Stimulated activated CD8-positive, alpha-beta memory T cell treated with anti-CD3 and anti-CD28 coated beads, Interleukin-4, amount 100 ng/mL, for 24 hours (primary cell): ENCODE measurements at places on chromosomes 1 and 21.

DNA sequence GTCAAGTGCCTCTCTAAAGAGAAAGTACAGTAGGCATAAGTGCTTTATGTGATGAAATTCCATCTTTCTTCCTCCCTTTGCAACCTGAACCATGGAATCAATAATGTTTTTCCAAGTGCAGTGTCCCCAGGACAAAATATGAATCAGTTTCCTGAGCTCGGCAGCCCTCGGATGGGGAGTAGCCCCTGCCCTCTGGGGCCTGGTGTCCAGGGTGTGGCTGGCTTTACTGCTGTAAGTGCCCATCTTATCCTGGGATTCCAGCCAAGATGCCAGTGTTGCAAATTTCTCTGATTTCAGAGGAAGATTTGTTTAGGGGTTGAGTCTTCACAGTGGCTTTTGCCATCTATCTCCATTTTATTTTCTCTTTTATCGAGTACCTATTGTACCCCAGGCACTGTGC, 40.5 kb upstream of the SRP9 start:
- DNase-seq, result no peak

DNA sequence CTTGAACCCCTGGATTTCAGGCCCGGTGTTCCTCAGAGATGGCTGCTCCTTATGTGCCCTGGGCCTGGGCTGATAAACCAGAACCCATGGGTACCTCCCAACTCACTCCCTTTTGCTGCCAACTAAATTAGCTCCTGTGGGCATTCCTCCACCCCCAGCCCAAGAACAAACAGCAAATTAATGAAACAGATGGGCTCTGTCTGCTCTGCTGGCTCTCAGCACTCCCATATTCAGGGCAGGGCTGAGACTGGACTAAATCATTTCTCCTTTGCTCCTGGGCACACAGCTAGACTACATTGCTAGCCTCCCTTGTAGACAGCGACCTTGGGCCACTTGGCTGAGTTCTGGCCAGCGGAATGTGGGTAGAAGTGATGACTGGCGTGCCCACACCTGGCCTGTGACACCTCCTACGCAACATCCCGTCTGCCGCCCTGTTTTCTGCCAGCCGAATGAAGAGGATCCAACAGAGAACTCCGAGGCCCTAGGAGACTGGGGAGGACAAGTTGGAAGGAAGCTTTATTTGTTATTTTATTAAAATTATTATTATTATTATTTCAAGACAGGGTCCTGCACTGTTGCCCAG, 101.9 kb upstream of the DISP3 start:
- DNase-seq, result no peak

GRCh38 chr1:99580451-99580850, 65.5 kb upstream of the PALMD start:
- no peak for DNase-seq

GRCh38 chr1:221801773-221802516, 60.1 kb upstream of the DUSP10 start:
- DNase-seq, result no peak

DNA sequence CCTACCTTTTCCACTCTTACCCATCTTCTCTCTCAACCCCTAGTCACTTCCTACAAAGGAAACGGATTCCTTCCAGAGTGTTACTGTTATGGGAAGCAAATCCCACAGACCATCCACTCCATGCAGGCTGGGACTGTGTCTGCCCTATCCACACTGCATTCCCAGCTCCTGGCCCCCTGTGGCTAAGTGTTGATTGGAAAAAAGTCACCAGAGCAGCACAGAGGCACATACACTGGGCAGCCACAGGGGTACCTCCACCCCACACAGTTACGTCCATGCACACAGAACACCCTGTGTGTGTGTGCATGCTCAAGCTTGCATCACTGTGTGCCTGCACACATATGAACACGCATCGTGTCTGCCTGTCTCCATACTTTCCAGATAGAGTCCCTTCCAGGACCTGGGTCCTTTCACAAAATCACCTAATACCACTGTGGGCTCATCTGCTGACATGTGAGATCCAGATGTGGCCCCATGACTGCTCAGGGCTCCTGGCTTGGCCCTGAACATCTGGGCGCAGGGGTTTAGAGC, 4.2 kb upstream of the SERINC2 start:
- no peak for DNase-seq

GRCh38 chr1:225961659-225962439, 20.8 kb upstream of the LEFTY2 start:
- DNase-seq, result no peak

GRCh38 chr1:198935306-198935921, 296.6 kb downstream of the PTPRC start:
- DNase-seq, result peak; percentile 50

DNA sequence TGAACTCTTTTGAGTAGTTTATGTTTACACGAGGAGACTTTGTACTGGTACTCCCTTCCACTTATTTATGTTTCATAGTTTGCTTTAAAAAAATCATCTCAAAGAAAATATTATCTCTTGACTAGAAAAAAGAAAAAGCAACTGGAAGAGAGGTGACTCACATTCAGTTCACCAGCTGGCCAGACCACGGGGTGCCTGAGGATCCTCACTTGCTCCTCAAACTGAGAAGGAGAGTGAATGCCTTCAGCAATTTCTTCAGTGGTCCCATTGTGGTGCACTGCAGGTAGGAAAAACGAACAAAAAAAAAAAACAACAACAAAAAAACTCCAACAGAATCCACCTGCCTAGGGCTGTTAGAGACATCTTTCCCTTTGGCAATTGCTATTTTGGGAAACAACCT, 102.9 kb downstream of the PTPRC start:
- DNase-seq, result no peak

DNA sequence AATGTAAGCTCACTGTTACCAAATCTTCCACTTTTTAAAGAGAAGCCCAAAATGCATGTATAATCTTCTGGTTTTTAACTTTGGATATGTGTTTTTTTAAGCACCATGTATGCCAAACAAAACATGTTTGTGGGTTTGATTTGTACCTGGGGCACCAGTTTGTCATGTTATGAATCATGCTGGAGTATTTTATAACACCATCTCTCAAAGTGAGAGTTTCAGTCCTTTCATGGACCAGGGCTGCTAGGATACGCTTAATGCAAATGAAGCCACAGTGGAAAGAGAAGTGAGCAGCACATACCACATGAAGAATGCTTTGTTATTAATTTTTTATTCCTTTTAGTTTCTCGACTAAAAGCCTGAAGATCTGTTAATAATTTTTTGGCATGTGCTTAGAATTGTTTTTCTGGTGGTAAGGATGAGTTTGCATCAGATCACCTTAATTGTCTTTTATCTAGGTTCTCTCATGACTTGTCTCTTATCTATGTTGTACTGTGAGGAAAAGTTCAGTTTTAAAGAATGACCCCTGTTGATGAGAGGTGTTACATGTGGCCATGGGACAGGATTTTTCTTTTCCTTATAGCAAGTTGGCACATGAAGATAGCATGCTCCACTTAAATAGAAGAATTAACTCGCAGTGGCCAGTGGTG, 2.0 kb upstream of the RABGAP1L start:
- DNase-seq, result no peak

GRCh38 chr1:88877382-88877825, 14.0 kb downstream of the GTF2B start:
- DNase-seq, result no peak

DNA sequence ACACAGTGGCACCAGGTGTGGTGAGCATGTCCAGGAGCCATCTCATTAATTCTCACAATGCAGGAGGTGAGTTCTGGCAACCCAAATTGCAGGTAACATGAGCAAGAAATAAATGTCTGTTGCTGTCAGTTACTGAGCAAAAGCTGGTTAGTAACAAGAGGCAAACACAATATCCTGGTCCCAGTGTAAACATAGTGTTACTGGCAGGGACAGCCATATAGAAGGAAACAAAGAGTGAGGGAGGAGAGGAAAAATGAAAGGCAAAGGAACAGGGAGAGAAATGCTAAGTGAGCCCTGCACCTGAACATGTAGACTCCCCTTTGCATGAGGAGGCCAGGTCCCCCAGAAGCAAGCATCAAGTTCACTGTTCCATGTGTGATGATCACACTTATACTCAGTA, 203.6 kb downstream of the TRABD2B start:
- no peak for DNase-seq
